ENCODE measurements at places on chromosomes 11 and 22.

- DNase-seq = no peak
Measured at GRCh38 chr11:102192349-102193066, 82.3 kb downstream of the YAP1 start.

GRCh38 chr11:65653229-65654225 lies 9.2 kb downstream of the RELA start:
- DNase-seq = no peak

- no peak for DNase-seq
Measured at GRCh38 chr11:59706518-59707285, 6.9 kb downstream of the OR10V1 start.

GRCh38 chr22:28938286-28938833 lies 55.0 kb downstream of the ZNRF3 start:
- DNase-seq = no peak

- DNase-seq = no peak
Measured at GRCh38 chr11:40293655-40294348, 1165.7 kb downstream of the LRRC4C start.

- DNase-seq = no peak
Measured at GRCh38 chr11:91082255-91082654, 859.4 kb upstream of the CHORDC1 start.

All from esophagus squamous epithelium (tissue), 5 donors.